CD4-positive, alpha-beta memory T cell (primary cell): ENCODE measurements at places on chromosomes 16 and 17. TPM values are rescaled to one million over a fixed set of nuclear protein-coding genes. Genes with fewer than 3 reads are reported as not detected.

GRCh38 chr16:54175169-54175551 is 111.4 kb downstream of the IRX3 start:
- H3K27me3 ChIP-seq: peaks cover 3% of the 10 kb centered on the region
- H3K27ac ChIP-seq: no peak overlapping the region
- no peak overlapping the region for H3K4me3 ChIP-seq
- no peaks in the 10 kb centered on the region for H3K4me1 ChIP-seq

The CHP2 gene
- total RNA-seq: not detected

DNA sequence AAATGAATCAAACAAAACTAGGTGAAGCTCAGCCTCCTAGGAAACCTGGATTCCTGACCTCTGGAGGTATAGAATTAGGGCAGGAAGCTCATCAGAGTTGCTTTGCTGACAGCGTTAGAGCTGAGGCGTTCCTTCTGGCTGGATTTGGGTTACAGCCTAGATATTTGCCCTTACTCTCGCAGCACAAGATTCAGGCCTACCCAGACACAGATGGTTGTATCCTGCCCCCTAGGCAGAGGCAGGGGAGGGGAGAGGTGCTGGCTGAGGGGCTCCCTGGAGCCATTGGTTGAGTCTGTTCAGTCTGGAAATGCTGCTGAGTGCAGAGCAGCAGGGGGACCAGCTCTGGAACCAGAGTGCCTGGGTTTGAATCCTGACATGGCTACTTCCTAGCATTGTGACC is 78.4 kb downstream of the MPRIP start:
- H3K27ac ChIP-seq: peak overlapping the region; percentile 66
- H3K27me3 ChIP-seq: no peaks in the 10 kb centered on the region
- peaks cover 93% of the 10 kb centered on the region for H3K4me1 ChIP-seq

The RSKR gene
- 29.6 TPM for total RNA-seq

DNA sequence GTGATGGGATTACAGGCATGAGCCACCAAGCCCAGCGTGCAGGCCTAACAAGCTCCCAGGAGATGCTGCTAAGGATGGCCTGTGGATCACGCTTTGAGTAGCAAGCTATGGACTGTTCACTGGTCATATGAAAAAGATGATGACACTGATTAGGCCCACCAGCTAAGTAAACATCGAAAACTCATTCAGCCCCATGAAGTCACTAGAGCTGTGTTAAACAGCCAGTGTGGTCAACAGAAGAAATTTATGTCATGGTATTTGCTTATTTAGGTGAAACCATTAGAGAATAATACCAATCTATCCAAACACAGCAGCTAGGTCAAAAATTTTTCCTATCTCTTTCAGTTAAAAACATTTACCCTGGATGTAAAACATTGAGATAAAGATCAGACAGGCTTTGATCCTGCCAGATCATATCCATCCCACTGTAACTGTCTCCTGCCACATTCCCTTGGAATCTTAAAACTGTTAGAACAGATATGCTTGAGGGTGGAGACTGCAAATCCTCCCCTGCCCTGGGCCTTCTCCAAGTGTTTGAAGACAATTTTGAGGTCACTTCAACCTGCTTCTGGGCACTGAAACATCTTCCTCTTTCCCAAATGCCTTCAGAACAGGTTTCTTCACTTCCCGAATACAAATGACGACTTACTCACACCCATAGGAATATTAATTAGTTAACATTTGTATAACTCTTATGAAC is 30.9 kb downstream of the HOXB1 start:
- H3K4me3 ChIP-seq: no peak overlapping the region
- no peak overlapping the region for H3K27ac ChIP-seq
- no peaks in the 10 kb centered on the region for H3K36me3 ChIP-seq
- DNase-seq: no peak
- H3K4me1 ChIP-seq: no peaks in the 10 kb centered on the region
- no peaks in the 10 kb centered on the region for H3K27me3 ChIP-seq

The HELZ gene
- total RNA-seq: 100 TPM

DNA sequence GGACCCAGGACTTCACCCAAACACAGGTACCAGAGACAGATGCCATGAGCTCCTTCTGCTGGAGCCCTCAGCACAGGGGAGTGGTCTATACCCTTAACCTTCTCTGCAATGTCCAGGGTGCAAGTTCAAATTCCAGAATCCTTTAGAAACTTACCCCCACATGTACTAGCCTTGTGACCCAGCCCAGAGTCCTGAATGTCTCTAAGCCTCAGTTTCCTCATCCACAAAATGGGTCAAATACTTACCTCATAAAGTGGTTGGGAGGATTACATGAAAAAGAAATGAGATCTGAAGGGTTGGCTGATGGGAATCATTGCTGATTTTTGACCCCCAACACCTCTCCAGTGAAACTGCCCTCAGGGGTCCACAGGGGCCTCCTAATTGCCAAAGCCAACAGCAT is 21.7 kb downstream of the COTL1 start:
- peaks cover 91% of the 10 kb centered on the region for H3K4me1 ChIP-seq
- H3K4me3 ChIP-seq: no peak overlapping the region
- no peak for DNase-seq

- no peaks in the 10 kb centered on the region for H3K27me3 ChIP-seq
- H3K4me3 ChIP-seq: no peak overlapping the region
- no peaks in the 10 kb centered on the region for H3K36me3 ChIP-seq
- H3K4me1 ChIP-seq: no peaks in the 10 kb centered on the region
Observed at GRCh38 chr17:39174920-39175694, 9.1 kb upstream of the ARL5C start.

DNA sequence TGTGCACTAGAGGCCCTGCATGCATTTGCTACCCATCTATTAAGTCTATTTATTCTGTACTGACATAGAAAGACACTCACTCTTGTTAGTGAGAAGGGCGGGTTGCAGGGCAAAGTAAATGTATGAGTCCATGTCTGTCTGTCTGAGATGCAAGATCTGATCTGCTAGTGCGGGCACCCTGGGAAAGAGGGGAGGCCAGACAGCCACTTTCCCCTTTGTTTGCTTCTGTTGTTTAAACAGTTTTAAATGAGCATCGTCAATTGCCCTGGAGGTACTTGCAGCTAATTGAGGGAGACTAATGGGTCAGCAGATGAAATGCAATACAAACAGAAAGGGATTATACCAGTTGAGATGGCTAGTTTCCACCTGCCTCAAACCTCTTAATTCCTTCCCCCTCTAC is 24.9 kb downstream of the SCNN1G start:
- H3K36me3 ChIP-seq: no peaks in the 10 kb centered on the region
- no peak for DNase-seq
- no peaks in the 10 kb centered on the region for H3K27me3 ChIP-seq
- H3K4me1 ChIP-seq: no peaks in the 10 kb centered on the region
- H3K4me3 ChIP-seq: no peak overlapping the region
- no peak overlapping the region for H3K27ac ChIP-seq

DNA sequence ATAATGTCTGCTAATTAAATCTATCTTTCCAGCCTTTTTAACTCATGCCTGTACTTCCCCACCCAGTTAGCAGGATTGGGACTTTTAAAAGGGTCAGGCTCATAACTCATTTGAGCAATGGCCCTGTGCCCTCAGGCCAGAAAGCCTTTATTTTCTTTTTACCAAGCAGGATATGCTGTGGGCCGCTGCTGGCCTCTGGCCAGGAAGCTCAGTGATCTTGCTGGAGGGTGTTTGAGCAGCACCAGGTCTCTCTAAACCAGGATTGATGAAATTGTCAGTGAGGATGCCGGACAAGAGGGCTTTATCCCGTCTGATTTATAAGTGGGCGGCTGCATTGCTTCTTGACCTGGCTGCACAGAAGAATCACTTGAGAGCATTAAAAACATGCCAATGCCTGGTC is 187.8 kb downstream of the RAB11FIP4 start:
- H3K4me3 ChIP-seq: no peak overlapping the region
- DNase-seq: no peak
- H3K4me1 ChIP-seq: no peaks in the 10 kb centered on the region
- no peak overlapping the region for H3K27ac ChIP-seq
- no peaks in the 10 kb centered on the region for H3K36me3 ChIP-seq

GRCh38 chr16:80100846-80101451 is 439.8 kb upstream of the DYNLRB2 start:
- no peaks in the 10 kb centered on the region for H3K4me1 ChIP-seq
- no peaks in the 10 kb centered on the region for H3K36me3 ChIP-seq
- no peak for DNase-seq
- no peak overlapping the region for H3K27ac ChIP-seq
- no peaks in the 10 kb centered on the region for H3K27me3 ChIP-seq
- no peak overlapping the region for H3K4me3 ChIP-seq

The TGFB1I1 gene
- total RNA-seq: 0.49 TPM
